GM18507 (cell line): ENCODE measurements at places on chromosomes 16 and 17.

DNA sequence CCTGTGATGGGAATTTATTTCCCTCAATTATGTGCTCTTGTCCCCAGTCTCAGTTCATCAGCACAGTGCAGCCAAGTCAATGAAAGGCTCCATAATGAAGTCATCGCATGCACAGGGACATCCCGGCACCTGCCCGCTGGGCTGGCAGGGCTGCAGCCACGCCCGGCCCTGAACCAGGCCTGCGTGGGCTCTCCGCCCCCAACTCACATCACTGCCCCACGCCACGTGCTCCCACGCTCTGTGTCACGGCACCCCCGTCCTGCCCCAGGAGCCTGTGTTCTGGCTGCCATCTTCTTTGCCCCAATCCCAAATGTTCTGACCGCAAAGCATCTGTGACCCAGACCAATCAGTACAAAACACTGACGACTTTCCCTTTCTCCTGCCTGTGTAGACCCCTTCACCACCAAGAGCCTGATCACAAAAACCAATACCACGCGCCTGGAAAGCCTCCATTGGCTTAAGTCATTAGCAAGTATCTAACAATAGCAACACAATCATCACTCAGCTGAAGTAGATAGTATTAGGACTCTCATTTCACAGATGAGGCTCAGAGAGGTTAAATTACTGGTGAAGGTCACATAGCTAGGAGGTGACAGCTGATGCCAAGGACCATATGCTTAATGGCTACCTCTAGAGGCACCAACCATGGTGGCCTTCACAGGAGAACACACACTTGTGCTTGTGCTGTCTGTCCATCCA is 202.5 kb downstream of the ZFHX3 start:
- DNase-seq: no peak

GRCh38 chr17:61140081-61140786 is 259.4 kb upstream of the TBX2 start:
- DNase-seq: no peak

- DNase-seq: no peak
Measured at GRCh38 chr17:72191921-72192799, 71.3 kb downstream of the SOX9 start.

GRCh38 chr17:78779850-78780249 is 2.2 kb downstream of the CYTH1 start:
- no peak for DNase-seq

DNA sequence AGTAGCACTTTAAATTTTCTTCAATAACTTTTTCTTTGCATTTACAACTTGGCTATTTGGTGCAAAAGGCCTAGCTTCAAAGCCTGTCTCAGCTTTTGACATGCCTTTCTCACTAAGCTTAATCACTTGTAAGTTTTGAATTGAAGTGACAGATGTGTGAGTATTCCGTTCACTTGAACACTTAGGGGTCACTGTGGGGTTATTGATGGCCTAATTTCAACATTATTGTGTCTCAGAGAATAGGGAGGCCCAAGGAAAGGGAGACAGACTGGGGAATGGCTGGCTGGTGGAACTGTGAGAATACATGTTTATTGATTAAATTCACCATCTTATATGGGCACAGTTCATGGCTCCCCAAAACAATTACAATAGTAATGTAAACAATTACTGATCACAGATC is 84.1 kb downstream of the TAOK1 start:
- DNase-seq: no peak

GRCh38 chr17:55704401-55704800 is 18.3 kb downstream of the TMEM100 start:
- no peak for DNase-seq

- no peak for DNase-seq
Measured at GRCh38 chr16:11350921-11351335, 5.7 kb downstream of the RMI2 start.

GRCh38 chr17:73039282-73039681 is 53.2 kb downstream of the SLC39A11 start:
- no peak for DNase-seq

GRCh38 chr16:70674221-70675014 is 11.4 kb downstream of the MTSS2 start:
- DNase-seq: no peak

DNA sequence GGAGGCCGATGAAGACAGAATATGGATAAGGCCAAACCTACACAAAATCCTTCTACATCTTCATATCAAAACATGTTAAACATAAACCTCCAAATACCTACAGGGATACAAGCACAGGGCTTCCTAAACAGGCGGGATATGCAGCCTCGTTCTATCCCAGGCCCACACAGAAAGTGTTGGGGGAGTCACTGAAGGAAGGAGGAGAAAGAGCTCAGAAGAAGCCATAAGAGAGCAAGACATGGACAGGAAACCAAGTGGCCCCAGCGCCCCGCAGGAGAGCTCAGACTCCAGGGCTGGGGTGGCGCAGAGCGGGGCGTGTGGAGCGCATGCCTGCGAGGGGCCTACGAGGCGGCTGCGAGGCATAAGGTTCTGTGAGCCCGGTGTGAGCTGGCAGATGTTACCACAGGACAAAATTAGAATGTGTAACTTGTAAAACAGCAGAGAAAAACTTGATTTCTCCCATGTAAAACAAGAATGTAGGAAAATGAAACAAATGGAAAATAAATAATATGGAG is 11.0 kb upstream of the FASN start:
- DNase-seq: no peak

DNA sequence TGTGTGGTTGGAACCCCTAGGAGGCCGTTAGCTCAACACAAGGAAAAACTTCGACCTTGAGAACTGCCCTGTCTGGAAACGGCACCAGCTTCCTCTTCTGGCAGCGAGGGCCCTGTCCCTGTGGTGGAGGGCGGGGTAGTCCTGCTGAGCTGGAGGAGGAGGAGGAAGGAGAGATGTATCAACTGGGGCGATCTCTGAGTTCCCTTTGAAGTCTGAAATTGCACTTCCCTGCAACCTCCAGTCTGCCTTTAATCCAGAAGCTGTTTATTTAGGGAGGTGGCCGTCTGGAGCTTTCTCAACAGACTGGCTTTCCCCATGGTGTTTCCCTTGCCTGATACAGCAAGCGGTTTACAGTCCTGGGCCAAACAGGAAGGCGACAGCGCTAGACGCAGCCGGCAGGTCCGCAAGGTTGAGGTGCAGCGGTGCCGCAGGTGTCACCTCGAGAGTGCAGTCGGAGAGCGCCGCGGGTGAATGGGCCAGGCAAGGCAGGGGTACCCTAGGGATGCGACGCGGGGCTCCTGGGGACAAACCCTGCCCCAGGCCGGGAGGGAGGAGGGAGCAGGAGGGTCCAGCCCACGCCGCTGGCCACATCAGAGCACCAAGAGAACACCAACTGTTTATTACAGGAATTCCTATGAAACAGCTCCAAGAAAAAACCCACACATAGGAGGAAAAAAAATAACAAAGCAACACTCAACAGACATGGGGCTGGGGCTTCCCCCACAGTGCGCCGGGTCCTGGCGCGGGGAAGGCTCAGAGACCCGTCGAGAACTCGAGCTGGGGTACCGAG is 11.4 kb upstream of the MRPS23 start:
- DNase-seq: no peak

DNA sequence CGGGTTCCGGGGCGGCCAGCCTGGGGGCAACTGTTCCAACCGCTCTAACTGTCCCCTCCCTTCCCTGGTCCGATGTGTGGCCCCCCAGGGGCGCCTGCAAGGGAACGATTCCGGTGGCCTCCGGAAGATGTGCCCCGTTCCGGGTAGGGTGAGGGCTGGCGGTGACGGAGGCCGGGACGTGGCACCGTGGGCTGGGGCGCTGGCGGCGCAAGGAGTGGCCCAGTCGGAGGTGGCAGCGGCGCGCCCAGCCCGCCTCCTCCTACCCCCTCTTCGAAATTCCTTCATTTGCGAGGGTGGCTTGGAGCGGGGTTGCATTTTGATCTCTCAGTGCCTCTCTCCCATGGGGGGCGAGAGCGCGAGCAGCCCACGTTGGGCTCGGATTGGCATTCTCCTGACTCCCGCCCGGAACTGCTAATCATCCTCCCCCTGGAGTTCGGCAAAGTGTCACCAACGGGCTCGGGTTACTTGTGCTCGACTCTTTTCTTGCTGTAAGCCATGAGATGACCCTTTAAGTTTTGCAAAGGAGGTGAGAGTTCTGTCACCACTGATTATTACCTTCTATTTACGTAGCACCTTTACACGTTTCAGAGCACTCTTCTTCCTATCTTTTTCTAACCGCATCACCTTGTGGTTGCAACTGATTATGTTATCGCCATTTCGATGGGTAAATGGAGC is 622 bp downstream of the NDEL1 start:
- no peak for DNase-seq

- DNase-seq: no peak
Measured at GRCh38 chr17:951325-952132, 28.0 kb downstream of the NXN start.

- no peak for DNase-seq
Measured at GRCh38 chr17:4008082-4008435, 43.8 kb upstream of the ATP2A3 start.

- DNase-seq: no peak
Measured at GRCh38 chr16:86884390-86884650, 306.0 kb downstream of the FOXL1 start.

- DNase-seq: no peak
Measured at GRCh38 chr16:12468552-12468951, 335.1 kb downstream of the CPPED1 start.

DNA sequence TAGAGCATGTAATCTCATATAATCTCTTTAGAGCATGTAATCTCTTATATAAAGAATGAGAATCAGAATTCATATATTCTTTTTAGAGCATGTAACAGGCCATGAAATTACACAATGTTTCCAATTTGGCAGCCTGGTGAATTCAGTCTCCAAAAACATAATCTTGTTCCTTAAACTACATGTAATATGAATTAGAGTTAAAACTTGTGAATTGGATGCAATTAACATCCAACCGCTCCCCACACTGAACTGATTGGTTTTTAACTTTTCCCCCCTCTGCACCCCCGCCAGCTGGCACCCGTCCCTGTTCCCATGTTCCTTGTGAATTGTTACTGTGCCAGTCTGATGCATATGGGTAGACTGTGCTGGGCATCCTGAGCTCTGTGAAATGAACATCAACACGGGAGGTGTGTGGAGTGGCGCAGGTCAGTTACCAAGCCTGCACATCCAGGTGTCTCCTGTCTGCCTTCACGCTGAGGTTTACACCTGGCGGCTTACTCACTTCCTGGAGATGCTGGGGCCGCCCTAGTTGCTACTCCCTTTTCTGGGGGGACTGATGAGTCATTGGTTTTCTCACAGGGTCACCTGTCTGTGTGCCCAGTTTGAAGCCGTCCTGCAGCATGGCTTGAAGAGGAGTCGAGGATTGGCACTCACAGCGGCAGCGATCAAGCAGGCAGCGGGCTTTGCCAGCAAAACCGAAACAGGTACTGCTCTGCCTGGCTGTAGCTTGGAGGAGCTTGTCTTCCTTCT is 50.4 kb downstream of the SNX29 start:
- no peak for DNase-seq
